ENCODE measurements at places on chromosomes 4 and X. TPM values are rescaled to one million over a fixed set of nuclear protein-coding genes. Genes with fewer than 3 reads are reported as not detected.

- H3K4me3 ChIP-seq, result no peak overlapping the region
- peaks cover 2% of the 10 kb centered on the region for H3K27me3 ChIP-seq
- peaks cover 9% of the 10 kb centered on the region for H3K36me3 ChIP-seq
Observed at GRCh38 chrX:153739754-153740486, 15.3 kb downstream of the ABCD1 start.

DNA sequence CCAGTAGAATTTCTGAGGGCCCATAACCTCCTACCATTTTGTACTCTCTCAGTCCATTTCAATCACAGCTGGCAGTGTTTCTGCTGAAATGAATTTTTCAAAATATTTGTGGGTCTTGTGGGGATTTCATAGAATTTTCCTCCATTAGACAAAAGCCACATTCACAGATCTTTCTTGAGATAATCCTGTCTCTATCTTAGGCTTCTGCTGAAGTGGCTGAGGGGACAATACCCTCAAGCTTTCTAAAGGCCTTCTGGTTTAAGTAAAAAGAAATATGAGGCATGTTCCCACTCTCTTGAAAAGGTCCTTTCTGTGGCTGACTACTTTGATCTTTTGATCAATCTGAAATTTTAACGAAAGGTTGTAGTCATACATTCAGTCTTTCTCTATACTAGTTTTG lies 1930.0 kb upstream of the AGA start:
- H3K36me3 ChIP-seq, result no peaks in the 10 kb centered on the region
- H3K27ac ChIP-seq, result no peak overlapping the region
- H3K27me3 ChIP-seq, result no peaks in the 10 kb centered on the region
- H3K4me1 ChIP-seq, result peaks cover 8% of the 10 kb centered on the region
- no peak overlapping the region for H3K4me3 ChIP-seq

GRCh38 chr4:188941524-188942119 lies 802.4 kb downstream of the TRIML1 start:
- H3K27ac ChIP-seq, result no peak overlapping the region
- H3K4me1 ChIP-seq, result no peaks in the 10 kb centered on the region
- no peak overlapping the region for H3K4me3 ChIP-seq
- no peaks in the 10 kb centered on the region for H3K27me3 ChIP-seq
- no peaks in the 10 kb centered on the region for H3K36me3 ChIP-seq
- DNase-seq, result no peak

The CXCL5 gene
- total RNA-seq, result 3.4 TPM

All from endothelial cell (in vitro differentiated cells).